ENCODE measurements at places on chromosomes 4 and X.

GRCh38 chr4:126701756-126702155 lies 931.0 kb upstream of the INTU start:
- DNase-seq, result peak; percentile 81

- no peak for DNase-seq
Measured at GRCh38 chrX:132017431-132018185, 5.5 kb upstream of the STK26 start.

DNA sequence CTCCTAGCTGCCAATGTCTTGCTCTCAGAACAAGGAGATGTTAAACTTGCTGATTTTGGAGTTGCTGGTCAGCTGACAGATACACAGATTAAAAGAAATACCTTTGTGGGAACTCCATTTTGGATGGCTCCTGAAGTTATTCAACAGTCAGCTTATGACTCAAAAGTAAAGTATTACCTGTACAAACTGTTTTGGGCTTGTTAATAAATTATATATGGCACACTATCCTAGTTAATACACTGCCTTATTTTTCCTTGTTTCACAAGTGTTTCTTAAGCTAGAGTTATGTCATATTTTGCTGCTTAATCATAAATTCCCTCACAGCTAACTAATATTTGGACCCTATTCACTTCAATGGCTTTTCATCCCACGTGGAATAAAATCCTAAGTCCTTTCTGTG lies 45.3 kb downstream of the STK26 start:
- no peak for DNase-seq

DNA sequence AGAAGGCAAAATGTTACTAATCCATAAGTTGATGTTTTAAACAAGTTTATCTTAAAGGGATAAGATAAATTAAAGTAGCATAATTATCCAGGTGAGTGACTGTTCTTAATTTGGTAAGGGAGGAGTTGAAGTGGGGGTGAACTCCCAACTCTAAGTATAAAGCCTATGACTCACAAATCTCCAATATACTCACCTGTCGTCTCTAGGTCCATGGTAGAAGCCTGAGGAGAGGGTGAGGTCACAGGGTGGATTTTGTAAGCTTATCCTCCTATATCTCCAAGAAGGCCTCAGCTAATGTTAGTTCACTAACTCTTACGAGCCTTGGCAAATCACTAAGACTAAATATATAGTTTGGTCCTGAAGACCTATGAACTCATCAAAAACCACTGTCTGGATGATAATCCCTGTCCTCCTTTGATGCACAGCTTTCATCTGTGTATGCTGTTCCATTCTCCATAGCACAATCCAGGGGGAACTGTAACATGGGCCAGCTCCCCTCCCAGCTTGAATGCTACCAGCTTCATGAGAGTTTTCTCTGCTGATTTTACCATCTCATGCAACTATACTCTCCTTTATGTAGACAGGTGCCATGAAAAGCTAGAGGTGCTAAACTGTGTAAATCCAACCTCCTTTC lies 158.7 kb downstream of the BTC start:
- DNase-seq, result no peak

- no peak for DNase-seq
Measured at GRCh38 chr4:79413032-79413885, 5.2 kb upstream of the GK2 start.
